ENCODE measurements at places on chromosomes 11 and 22.

DNA sequence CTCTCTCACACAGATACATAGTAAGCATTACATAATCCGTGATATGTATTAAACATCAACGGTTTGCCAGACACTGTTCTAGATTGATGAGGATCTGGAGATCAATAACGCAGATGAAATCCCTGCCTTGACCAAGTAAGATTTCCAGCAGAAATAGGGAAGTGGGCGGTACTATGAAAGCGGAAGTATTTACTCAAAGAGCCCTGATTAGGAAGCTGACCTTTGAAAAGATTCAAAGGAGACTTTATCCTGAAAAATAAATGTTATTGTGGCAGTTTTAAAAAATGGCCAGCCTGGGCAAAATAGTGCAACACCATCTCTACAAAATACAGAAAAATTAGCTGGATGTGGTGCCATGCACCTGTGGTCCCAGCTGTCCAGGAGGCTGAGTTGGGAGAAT, 26.8 kb downstream of the GAB2 start:
- no peak for DNase-seq

GRCh38 chr11:22624742-22625447, 728 bp downstream of the FANCF start:
- DNase-seq, result peak; percentile 16

DNA sequence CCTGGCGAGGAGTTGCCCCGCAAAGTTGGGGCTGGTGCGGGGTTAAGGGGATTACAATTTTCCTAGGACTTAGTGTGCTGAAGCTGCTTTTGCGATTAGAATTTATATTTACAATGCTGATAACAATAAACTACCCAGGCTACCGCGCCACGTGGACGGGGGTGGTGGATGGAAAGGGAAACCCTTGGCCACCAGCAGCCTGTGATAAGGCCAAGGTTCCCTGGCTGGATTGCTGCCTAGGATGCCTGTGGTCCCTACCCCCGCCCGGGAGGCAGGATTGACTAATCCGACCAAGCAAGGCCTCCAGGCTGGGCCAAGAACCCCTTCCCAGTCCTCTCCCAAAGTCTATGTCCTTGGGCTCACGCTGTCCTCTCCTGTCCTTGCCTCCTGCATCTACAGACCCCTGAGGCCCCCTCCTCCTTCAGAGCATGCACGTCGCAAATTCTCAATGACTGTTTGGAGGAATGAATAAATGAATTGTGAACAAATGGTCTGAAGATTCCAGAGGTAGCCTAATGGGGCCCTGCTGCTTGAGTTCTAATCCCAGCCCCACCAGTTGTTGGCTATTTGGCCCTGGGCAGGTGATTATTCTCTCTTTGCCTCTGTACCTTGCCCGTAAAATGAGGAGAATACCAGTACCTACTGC, 7.6 kb upstream of the CHKA start:
- DNase-seq, result no peak

DNA sequence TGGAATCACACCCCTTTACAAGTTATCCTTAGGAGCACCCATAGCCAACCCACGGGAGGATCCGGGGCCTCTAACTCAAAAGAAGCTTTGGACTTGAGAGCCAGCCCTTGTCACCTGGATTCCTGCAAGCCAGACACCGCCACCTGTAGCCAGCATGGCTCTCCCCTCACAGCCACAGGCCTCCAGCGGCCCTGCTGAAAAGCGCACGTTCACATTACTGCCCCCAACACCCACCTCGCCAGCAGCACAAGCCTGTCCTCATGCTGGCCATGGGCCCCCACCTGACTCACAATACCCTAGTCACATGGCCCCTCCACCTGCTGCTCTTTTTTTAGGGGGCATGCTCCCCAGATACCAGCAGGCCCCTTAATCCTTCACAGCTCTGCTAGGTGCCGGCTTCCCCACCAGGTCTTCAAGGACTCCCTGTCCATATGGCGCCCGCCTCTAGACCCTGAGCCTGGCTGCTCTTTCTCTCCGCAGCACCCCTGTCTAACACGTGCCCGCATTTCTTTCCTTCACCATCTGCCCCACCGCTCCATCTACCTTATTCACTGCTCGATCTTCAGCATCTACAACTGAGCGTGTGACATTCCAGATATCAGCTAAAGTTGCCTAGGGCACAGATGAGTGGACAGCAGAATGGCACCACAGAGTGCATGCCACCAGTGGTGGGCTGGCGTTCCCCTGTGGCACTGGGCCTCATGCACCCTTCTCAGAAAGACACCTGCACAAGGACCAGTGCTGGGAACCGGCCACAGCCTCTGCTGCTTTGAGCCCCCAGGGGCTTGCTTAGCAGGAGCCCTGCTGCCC, 6.6 kb downstream of the CARS1 start:
- no peak for DNase-seq

GRCh38 chr11:127859941-127860354, 727.4 kb downstream of the ETS1 start:
- no peak for DNase-seq

DNA sequence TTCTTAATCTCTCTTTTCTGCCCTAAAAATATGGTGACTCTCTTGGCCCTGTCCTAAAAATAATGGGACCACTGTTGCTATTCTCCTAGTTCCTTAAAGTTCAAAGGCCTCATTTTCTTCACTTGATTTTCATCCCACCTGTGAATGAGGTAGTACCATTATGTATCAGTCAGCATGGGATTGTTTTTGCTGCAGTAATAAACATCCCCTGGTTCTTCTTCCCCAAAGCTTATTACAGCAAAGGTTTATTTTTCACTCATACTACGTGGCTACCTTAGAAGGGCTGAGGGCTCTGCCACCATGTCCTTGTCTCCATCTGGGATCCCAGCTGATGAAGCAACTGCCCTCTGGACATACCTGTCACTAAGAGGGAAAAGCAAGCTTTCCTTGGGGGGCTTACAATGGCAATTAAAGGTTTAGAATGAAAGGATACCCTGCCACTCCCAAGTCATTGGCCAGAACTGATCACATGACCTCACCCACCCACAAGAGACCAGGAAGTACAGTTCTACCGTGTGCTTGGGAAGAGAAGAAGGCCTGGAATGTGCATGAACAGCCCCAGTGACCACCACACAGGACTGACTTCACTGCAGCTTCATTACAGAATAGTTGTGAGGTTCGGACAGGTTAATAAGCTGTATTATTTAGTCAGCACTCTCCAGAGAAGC, 7.8 kb downstream of the TTC38 start:
- DNase-seq, result no peak

DNA sequence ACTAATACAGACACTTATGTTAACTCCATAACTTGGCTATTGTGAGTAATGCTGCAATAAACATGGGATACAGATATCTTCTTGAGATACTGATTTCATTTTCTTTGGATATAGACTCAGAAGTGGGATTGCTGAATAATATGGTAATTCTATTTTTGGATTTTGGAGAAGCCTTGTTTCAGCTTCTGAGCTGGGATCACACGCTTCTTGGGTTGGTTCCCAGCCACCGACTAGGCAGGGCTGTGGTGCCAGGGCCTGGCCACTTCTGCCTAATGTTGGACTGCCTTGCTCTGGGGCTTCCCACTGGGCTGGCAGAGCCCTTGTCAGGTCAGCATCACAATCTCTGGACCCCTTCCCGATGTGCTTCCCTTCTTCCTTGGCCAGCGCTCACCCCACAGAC, 14.0 kb upstream of the MCHR1 start:
- no peak for DNase-seq

DNA sequence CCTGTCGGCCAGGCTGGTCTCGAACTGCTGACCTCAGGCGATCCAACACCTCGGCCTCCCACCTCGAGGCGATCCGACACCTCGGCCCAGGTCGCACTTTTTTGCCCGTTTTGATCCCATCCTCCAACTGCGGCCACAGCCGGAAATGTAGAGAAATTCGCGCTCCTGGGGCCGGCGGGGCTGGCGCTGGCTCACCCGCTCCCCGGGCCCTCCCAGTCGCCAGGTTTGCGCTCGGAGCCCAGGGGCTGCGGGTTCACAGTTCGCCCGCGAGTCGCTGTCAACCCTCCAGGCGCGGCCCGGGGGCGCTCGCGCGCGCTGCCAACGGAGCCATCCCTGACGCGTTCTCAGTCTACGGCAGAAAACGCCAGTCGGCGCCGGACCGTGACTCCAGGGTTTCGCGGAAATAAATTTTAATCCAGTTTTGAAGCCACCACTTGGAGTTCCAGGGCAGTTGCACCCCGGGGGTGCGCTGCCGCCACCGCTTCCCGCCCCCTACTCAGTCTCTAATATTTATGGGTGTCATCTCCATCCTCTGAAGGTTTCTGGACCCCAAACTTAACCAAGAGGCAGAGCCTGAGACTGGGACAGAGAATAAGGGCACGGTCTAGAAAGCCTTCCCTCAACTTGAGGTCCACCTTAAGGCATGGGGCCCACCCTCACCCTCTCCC, 1.5 kb upstream of the KLHDC7B start:
- peak; percentile 68 for DNase-seq

- DNase-seq, result no peak
Measured at GRCh38 chr11:133134314-133135173, 397.8 kb downstream of the OPCML start.

GRCh38 chr11:89516496-89516895, 25.3 kb upstream of the NOX4 start:
- no peak for DNase-seq

DNA sequence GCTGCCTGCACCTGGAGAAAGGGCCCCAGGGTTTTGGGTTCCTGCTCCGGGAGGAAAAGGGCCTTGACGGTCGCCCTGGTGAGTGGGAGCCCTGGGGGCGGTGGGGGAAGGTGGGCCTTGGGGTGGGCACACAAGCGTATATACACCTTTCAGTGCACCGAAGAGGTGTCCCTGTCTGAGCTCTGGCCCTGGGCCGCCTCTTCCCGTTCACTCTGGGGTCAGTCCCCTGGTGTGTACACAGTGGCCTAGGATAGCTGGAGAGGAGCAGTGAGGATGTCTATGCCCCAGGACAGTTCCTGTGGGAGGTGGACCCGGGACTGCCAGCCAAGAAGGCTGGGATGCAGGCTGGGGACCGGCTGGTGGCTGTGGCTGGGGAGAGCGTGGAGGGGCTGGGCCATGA, 2.8 kb downstream of the NHERF4 start:
- no peak for DNase-seq

DNA sequence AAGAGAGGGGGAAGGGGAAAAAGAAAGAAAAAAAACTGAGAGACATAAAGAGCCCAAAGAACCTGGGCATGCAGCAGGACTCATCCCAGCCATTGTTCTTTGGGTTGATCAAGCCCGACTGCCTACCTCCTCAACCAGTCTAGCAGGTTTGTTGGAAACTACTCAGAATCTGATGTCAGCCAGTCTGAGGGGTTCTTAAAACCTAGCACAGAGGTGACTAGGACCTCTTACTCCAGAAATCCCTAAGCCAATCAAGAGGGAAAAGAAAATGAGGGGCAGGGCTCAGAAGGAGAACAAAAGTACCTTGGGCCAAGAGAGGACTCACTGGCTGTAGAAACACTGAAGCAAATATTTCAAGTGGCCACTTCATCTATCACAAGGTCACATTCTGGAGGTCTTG, 228.0 kb downstream of the AASDHPPT start:
- DNase-seq, result no peak

DNA sequence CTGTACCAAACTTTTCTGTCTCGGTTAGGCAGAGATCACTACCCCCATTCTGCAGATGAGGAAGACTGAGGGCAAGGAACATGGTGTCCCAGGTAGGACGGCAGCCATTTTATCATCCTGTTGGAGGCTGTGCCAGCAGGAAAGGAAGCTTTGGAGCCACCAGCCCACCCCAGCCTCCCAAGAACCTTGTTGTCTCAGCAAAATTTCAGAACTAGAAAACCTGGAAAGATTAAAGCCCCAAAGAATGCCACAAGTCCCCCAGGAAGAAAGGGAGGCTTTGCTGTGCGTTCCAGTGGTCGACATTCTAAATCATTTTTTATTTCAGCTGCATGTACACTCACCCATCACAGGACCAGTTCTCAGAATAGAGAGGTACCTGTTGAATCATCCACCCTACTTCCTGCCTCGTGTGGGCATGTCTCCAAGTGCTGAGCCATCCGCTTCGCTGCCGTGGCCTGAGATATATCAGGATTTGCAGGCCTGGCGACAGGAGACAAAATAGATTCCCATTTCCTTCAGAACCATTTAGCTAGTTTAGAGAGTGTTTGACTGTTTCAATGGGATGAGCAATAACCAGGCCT, 13.0 kb upstream of the EIF3D start:
- no peak for DNase-seq

GRCh38 chr22:26665813-26666231, 8.4 kb downstream of the MIAT start:
- DNase-seq, result no peak

GRCh38 chr11:2794968-2795322, 90.6 kb downstream of the CDKN1C start:
- DNase-seq, result no peak

DNA sequence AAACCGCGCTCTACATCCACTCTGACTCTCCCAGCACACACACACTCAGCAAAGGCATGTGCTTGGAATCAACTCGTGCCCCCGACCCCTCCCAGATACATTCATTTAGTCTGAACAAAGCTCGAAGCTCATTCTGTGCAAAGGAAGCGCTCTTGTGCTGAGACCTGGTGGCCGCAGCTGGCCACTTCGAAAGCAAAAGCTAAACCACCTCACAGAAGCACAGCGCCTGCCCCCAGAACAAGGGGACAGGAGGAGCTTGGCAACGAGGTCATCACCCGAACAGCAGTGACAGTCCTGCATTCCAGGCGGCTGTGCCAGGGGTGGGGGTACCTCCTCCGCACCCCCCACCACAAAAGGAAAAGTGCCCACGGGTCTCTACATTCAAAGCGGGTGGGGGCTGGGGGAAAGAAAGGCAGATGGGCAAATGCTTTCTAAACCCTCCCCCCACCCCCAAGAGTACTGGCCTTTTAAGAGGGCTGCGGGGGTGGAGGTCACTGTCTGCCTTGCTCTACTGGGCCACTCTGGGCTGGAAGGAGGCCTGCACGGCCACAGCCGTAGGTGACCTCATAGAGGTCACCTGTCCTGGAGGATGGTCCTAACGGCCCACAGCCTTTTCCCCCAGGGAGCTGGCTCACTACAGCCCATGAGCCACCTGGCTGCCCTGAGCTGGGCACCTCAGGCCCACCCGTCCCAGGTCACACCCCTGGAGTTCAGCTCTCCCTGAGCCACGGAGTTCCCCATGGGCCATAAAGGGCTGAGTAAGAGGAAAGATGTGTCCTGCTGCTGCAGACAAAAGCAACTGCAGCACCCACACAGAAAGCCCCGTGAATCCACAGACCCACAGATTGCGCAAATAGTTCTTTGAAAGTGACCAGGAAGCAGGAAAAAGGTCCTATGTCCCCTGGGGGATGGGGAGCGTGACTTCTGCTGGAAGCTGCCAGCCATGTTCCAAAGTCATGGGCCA, 21.3 kb downstream of the CBX7 start:
- DNase-seq, result no peak

DNA sequence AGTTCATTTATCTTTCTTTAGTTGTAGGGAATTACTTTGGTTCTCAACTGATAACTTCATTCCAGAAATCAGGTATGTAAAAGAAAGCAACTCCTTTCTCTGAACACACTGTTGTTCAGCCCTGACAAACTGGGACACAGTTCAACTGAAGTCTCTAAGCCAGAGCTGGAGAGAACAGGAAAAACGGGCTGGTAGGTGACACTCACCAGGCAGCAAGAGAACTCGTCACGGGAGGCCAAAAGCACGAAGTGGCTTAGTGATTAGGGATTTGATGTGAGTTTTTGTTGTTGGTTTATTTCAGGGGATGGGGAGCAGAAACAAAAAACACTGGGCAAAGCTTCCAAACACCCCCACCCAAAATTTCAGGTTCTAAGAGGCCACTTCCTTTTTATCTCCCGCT, 54.1 kb downstream of the MYH9 start:
- DNase-seq, result no peak

GRCh38 chr11:111696556-111696955, 69.6 kb downstream of the PPP2R1B start:
- no peak for DNase-seq

Data from activated CD4-positive, CD25-positive, alpha-beta regulatory T cell treated with anti-CD3 and anti-CD28 coated beads, Interleukin-2, amount 50 U/mL, for 16 hours (primary cell).